ENCODE measurements at places on chromosomes 2 and 18.
A peak's percentile ranks its signal among the peaks of the same experiment; 100 is the strongest.

- DNase-seq: peak; percentile 1
These were observed 65.9 kb upstream of the ITM2C start for GRCh38 chr2:230798769-230799399.

GRCh38 chr18:58894930-58895329 is 30.3 kb downstream of the ZNF532 start:
- DNase-seq: no peak

DNA sequence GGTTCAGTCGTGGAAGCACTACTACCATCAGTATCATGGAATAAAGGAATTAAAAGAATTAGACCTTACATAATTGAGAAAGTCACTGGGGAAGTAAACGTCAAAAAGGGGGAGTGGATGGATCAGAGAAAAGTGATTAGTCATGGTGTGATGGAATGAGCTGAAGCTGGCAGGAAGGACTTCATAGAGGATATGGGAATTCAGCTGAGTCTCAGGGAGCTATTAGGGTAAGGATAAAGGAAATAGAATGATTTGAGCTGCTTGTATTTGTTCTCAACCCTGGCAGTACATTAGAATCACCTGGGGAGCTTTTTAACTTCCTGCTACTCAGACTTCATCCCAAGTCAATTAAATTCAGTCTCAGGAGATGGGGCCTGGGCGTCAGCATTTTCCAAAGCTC is 53.4 kb upstream of the SETBP1 start:
- DNase-seq: no peak

DNA sequence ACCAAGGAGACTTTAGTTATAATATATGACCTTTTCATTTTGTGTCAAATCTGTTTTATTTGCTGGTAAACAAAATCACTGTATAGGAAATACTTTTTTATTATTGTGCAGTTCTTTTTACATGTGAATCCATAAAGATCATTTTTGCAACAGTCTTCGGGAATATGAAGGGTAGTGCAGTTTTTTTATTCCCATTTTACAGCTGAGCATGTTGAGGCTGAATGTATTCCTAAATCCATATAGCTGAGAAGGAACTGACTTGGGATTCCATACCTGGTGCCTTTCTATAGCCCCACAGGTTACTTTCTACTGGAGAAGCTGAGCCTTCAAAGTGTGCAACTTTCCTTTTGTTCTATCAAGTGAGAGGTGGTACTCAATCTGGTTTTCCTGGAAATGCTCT is 29.6 kb downstream of the RHOB start:
- DNase-seq: no peak

DNA sequence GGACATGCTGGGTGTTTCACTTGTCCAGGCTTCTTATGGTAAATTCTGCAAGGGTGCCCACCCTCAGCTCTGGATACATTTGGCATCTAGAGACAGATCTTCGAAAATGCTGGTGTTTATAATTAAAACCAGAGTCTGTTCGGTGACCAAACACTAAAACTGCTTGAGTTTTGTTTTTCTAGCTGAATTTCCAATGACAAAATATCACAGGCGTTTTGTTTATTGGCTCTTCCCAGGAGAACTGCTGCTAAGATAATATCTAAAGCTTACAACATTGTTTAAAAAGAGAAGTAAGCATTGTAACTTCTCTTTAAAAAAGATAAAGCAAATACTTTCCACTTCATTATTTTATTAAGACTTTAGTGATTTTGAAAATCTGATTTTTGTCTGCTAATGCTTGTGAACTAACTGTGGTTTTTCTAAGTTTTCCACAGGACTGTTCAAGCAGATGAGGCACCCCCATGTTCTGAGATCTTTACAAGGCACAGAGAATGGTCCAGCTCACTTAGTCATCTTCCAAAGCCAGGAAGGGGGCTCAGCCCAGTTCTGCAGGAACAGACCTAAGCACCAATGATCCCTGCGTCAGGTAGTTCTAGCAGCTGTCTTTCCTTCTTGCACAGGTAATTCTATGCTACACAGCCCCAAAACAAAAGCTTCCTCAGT is 94.8 kb upstream of the LTBP1 start:
- DNase-seq: no peak

- DNase-seq: no peak
These were observed 9.5 kb downstream of the CEBPZOS start for GRCh38 chr2:37205689-37206341.
